Stimulated activated CD4-positive, alpha-beta T cell treated with anti-CD3 and anti-CD28 coated beads, TNF-alpha, amount 100 ng/mL, for 1 hour (primary cell): ENCODE measurements at places on chromosomes 3 and 15.

GRCh38 chr3:155602307-155602706 lies 142.6 kb downstream of the PLCH1 start:
- DNase-seq: no peak

DNA sequence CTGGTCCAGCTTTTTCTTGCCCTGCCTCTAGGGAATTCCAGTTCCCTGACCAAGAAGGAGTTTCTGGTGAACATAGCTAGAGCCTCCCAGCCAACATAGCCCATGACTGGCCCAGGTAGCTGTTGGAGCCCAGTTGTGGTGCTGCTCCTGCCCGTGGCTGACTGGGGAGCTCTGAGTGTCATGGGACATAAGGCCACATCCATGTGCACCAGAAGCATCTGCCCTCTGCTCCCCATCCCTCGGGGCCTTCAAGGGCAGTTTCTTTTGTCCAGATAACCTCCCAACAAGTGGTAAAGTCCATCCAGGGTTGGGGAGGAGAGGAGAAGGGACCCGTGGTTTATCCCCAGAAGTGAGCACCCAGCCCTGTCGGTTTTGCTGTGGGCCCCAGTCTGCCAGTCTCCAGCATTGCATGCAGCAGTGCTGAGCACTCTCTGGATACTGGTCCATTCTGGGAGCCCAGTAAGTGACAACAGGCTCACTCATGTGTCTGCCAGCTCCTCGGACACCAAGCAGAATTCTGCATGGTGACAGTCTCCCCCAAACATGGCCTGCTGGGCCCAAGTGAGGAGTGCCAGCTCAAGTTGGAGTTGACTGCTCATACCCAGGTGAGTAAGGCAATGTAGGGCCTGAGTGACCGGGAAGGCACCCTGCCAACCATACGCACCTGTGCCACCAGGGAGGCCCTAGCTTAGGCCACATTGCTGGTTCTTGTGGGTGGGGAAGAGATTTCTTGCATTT lies 28.8 kb downstream of the ACAA1 start:
- DNase-seq: no peak

DNA sequence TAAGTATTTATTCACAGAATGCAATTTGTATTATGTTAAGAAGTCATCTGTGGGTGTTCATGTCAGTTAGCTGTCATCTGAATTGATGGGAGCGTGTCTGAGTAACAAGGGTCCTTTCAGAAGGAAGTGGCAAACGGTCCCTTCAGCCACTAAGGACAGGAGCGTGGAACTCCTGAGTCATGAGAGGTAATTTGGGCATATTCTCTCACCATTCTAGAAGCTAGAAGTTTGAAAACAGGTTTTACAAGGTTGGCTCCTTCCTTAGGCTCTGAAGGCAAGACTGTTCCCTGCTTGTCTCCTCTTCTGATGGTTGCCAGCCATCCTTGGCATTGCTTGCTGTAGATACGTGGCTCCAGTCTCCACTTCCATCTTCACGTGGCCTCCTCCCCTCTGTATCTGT lies 19.7 kb downstream of the ABHD2 start:
- no peak for DNase-seq

GRCh38 chr3:48555231-48555948 lies 1.2 kb downstream of the PFKFB4 start:
- no peak for DNase-seq

DNA sequence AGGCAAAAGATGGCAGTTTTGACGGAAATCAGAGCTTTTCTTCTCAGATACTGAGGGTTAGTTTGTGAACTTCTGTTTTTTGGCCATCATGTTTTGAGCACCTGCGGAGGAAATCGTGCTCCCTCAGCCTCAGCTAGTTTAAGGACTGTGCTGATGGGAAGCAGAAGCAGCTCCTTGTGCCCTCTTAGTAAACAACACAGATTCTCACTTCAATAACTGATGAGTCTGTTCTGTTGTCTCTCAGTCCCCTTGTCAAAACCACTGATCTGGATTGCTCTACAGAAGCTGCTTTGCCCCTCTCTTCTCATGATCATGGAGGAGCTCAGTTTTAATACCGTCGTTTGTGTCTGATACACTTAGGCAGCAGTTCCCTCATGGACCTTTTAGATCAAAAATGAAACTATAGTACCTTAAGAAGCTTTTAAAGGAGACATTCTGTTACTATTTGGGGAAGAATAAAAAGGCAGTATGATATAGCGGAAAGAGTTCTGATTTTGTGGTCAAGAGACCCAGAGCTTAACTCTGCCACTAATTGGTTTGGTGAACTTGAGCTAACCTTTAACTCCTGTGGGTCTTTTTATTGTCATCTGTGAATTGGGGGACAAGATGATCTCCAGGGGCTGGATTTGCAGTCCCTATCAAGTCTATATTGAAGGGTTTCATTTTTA lies 152.6 kb downstream of the BBX start:
- DNase-seq: no peak

- no peak for DNase-seq
Measured at GRCh38 chr15:89400116-89400781, 65.6 kb upstream of the POLG start.

- no peak for DNase-seq
Measured at GRCh38 chr3:45412763-45413162, 24.4 kb downstream of the LARS2 start.

GRCh38 chr3:11734-12133 lies 184.8 kb upstream of the CHL1 start:
- no peak for DNase-seq

DNA sequence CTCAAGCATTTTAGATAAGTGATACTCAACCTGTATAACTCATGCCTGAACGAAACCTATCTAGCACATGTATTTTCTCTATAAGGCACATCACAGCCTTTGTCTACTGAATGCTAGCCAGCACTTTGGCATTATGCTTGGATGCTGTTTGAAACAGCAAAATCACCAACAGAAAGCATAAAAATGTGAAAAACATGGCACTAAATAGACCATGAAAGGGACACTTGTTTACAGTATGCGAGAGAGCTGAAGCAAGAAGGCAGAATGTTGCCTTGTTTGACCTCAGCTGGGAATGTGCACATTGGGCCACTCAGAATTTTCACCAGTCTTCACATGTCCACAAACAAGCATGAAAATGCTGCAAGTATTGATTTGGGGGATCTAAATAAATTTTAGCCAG lies 59.5 kb downstream of the MINDY2 start:
- no peak for DNase-seq

DNA sequence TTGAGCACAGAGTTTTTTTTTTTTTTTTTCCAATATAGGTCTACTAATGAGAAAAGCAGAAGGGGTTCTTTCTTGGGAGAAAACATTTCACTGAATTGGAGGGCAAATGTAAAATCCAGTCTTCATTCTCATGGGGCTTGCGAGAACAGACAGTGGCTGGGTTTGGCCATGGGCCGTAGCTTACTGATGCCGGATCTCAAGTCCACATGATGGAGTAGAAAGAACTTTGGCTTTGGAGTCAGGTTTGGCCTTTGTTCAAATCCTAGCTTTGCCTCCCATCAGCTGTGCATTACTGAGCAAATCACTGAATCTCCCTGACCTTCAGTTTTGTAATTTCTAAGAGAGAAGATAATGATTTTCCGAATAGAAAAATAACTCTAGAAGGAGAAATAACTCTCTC lies 59.7 kb downstream of the LMCD1 start:
- no peak for DNase-seq

GRCh38 chr15:57597431-57597830 lies 5.7 kb downstream of the MYZAP start:
- DNase-seq: no peak

DNA sequence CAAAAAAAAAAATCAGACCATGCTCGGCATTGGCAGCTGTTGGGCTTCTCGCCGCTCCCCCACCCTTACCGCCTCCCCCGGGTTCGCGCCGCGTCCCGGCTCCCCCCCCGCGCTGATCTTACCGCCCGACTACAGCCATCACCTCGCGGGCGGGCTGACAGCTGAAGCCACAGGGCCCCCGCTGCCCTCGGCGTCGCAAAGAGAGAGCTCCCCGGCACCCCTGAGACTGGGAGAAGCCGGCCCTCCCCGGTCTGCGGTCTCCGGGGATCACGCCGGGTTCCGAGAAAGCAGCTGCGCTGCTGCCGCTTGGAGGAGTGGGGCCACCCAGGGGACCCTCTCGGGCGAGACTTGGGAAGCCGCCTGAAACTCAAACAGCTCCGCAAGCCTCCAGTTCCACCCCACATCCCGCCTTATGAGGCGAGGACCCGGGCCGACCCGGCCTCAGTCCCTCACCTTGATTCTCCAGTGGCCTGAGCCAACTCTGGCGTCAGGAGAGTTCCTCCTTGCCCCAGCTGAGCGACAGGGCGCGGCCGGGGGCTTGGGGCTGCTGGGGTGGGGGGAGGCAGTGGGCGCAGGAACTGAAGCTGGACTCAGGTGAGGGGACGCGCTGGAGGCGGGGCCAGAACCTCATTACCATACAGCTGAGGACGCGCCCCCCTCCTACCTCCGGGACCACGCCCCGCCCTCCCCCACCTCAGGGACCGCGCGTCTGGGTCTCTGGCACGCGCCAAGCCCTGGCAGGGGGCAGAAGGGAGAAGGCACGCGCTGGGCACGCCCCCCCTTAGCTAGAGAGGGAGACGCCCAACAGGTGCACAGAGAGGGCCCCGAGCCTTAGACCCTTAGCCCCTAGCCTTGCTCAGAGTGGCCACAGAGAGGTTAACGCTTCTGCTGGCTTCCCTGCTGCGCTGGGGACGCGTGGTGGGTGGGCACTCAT lies 1.0 kb upstream of the DLL4 start:
- DNase-seq: no peak

DNA sequence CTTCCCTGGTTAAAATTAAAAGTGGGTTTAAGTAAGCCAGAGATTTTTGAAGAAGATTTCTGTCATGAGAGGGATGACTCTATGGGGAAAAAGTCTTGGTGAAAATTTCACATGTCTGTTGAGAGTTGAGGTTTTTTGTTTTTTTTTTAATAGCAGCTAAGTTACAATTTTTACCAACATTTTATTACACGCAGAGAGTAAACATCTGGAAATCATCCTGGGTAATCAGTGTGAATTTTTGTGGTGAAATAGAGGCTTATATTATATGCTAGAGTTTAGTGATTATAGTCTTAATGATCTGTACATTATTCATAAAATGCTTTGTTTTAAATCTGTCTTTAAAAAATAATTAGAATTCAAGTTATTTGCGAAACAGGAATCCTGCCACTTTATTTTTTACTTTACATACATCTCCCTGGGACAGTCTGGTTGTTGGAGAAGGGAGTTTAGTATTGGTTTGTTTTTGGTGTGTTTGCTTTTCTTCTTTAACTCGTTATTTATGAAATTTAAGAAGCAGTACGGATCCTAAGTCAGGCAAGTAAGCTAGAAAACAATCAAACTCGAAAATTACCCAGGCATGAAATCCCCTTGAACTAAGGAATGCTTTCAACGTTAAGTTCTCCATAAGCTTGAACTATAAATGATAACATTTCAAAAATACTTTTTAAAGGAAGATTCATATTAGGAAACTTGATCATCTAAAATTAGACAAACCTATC lies 143.4 kb upstream of the TSC22D2 start:
- no peak for DNase-seq

GRCh38 chr3:182671942-182672341 lies 121.4 kb upstream of the ATP11B start:
- DNase-seq: no peak

DNA sequence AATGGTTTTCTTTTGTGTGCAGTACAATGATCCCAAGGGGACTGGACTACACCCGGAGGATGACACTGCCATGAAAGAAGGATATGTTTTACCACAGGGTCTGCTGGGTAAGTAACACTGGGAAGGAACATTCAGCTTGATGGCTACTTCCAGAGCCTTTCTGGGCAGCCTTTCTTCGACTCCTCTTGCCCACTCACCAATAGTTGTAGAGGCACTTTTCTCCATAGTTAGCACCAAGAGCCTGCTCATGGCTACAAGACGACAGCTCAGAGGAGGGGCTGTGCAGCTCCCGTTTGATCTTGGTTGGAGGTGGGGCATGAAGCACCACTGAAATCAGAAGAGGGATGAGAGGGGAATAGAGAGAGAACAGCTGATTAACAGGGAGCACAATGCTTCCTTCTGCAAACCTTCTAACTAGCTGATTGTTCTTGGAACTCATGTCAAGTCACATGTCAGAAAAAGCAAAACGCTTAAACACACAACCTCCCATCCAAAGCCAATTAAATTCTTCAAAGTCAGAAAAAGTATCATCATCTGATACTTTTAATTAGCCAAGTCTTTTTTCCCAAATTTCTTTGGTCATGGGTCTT lies 27.9 kb downstream of the ETV5 start:
- no peak for DNase-seq

DNA sequence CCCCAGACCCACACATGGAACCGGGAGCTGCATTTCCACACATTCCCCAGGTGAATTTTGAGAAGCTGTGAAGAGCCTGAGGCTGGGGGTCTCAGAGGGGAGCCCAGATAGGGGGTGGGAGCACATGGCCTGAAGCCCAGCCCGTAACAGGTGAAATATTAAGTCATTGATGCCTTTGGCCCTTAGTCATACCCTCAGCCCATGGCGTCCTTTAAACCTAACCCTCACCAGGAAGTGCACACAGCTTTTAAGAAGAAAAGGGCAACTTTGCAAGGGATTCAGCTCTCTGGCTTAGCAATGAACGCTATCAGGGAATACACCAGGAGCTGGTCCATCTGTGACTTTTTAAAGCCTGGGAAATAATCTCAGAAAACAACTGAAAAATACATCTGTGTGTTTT lies 40.6 kb downstream of the WNT7A start:
- DNase-seq: no peak

DNA sequence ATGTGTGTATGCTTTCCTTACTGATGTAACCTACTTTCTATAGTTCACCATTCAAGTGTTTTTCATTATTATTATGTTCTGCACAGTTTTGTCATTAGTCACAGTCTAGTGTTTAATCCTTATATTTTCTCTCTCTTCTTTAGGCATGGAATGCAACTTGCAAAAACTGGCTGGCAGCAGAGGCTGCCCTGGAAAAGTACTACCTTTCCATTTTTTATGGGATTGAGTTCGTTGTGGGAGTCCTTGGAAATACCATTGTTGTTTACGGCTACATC lies 6.9 kb downstream of the SUCNR1 start:
- DNase-seq: no peak

DNA sequence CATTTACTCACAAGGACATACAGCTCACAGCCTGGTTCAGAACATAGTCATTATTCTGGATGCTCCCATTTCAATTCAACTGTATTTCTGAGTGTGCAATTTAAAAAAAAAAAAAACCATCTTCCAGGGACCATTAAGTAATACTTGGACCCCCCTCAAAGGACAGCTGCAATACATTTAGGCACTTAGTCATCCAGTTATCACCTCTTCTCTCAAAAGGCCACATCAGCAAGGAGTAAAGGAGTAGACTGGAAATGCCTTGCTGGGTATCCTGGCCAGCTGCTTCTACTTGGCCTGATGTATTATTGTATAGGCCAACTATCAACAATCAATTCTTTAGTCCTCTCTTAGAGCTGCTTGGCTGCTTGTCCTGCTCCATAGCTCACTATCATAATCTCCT lies 211.4 kb upstream of the SETMAR start:
- DNase-seq: no peak

- no peak for DNase-seq
Measured at GRCh38 chr3:32438596-32439344, 47.1 kb downstream of the CMTM7 start.

DNA sequence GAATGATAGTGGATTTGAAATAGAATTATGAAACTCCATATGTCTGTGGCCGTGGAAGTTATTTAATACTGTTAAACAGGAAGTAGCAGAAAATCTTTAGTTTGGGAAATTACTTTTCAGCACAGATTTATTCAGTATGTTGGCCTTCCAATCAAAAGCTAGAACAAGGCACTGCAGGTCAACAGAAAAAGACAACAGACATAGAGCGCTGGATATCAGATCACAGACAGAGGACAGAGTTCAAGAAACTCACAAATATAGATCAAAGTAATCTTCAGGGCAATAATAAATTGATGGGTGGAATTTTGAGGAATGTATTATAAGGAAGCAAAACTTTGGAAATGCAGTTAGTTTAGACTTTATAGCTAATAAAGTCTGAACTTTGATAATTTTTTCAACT lies 159.5 kb upstream of the TMCO5A start:
- no peak for DNase-seq
